ENCODE measurements at places on chromosomes 4 and X.

GRCh38 chr4:121863799-121864198, 6.5 kb downstream of the BBS7 start:
- DNase-seq = no peak

DNA sequence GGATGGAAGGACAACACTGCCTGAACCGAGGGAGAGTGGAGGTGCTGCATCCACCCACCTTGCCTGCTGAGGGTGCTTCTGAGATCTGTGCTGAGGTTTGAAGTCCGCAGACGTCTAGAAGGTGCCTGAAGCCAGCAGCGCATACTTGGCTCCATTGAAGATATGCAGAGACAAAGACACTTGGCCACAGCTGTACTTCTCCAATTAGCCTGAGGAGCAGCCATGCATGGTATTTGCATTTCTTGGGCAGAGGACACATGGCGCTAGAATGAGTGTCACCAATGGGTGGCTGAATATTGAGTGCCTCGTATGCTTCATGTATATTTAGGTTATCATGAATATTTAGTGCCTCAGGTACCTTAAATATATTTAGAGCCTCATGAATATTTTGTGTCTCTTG, 128.7 kb upstream of the ATP6AP2 start:
- DNase-seq = no peak

- no peak for DNase-seq
Measured at GRCh38 chr4:144579411-144580030, 66.4 kb upstream of the HHIP start.

DNA sequence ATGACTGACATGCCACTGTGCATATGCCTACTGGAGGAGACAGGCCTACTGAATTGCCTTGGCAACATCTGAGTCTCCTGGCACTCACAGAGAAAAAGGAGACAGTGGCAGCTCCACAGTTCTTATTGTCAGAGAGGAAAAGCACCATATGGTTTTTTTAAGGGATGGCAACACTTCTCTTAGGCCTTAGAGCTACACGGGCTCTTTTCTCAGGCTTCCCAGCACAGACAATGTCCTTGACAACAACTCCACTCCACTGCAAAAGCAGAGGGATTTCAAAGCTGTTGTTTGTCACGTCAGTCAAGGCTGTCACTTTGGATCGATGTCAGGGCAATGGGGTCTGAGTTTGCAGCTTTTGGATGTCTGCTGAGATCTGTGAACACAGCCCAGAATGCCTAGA, 4.7 kb upstream of the CLCN4 start:
- no peak for DNase-seq

DNA sequence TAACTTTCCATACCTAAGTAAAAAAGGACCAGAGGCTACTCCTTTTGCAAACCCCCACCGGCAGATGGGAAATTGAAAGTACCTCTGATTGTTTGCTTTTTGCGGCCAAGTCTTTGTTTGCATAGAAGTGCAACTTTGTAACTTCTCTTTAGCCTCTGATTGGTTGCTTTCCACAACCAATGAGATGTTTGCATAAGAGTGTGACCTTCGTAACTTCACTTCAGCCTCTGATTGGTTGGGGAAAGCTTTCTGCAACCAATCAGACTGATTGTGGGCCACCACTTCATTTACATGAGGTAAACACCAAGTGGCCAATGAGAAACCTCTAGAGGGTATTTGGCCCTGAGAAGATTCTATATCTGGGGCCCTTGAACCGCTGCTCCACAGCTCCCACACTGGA, 48.8 kb upstream of the PGRMC1 start:
- DNase-seq = no peak

DNA sequence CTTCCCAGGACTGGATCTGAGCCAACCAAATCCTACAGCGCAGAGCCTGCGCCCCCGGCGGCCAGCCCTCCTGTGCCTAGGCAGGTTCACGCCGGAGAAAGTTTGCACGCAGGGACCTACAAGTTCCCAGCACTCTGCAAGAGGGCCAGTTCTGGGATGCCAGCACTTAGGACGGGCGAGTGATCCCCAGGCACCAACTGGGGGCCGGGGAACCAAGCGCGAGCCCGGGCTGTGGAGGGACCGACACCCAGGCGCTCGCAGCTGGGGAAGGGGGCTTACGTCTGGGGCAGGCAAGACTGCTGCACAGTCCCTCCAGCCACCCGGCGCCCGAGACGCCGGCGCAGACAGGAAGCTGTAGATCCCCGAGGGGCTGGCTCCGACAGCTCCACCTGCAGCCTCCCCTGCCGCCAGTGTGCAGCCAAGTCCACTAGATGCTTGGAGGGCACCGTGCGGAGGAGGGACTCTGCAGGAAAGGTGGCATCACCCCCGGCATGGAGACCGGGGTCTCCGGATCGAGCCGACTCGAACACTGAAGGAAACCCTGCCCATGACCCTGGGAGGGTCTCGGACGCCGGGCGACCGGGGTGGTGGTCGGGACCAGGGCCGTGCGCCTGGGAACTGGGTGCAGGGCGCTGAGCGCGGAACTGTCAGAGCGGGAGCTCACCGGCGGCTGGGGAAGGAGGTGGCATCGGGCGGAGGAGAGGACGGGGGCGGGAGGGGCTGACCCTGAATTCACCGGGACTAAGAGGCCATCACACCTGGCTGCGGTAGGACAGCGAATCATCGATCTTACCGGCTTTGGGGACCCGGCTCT, 566 bp downstream of the CORIN start:
- DNase-seq = peak; percentile 36

DNA sequence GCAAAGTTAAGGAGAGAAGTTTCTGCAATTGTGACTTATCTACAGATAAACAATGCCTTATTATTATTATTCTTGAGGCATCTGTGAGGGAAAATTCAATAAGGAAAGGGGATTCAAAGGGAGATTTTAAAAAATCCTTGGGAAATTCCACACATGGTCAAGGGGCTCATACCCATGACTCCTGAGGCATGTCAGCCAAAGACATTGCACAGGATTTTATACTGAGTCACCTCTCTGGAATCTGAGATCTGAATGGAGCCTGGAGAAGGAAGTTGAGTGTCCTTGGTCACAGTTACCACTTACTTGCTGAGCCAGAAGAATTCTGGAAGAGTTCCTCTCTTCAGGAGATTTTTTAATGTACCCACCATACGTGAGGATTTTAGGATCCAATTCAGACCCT, 14.4 kb upstream of the CXCL8 start:
- no peak for DNase-seq

- DNase-seq = no peak
Measured at GRCh38 chrX:140701480-140701879, 8.1 kb upstream of the LINC00632 start.

GRCh38 chrX:39491548-39492297, 606.0 kb downstream of the BCOR start:
- peak; percentile 53 for DNase-seq

DNA sequence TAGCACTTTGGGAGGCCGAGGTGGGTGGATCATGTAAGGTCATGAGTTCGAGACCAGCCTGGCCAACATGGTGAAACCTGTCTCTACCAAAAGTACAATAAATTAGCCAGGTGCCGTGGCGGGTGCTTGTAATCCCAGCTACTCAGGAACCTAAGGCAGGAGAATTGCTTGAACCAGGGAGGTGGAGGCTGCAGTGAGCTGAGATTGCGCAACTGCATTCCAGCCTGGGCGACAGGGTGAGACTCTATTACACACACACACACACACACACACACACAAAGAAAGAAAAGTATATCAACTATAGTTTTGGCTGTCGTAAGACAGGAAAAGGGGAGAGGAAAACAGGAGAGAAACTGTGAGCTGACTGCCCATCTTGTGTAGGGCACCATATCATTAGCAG, 171.7 kb downstream of the ADAMTS3 start:
- no peak for DNase-seq

GRCh38 chrX:29023207-29023606, 436.0 kb downstream of the IL1RAPL1 start:
- no peak for DNase-seq

GRCh38 chr4:108881986-108882385, 119.1 kb upstream of the ETNPPL start:
- no peak for DNase-seq

- no peak for DNase-seq
Measured at GRCh38 chr4:63831590-63832155, 577.6 kb downstream of the TECRL start.

GRCh38 chrX:118739577-118739976, 12.2 kb downstream of the IL13RA1 start:
- DNase-seq = no peak

DNA sequence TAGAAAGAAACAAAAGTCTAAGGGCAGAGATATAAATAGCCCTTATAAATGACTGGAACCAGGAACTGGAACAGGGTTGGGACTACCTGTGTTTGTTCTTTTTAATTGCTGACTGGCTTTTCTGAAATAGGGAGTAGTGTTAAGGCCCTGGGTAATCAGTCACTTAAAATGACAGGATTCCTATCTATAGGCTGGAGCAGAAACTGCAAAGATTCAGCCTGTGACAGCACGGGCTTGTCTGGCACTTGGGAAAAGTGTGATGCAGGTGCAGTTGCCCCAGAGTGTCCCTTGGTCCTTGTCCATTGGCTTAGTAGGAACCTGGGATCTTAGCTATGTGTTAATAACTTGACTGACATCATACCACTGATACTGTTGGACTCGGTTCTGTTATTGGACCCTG, 14.7 kb upstream of the PLAC8 start:
- no peak for DNase-seq

- DNase-seq = no peak
Measured at GRCh38 chrX:130895299-130895698, 7.7 kb downstream of the ENOX2 start.

DNA sequence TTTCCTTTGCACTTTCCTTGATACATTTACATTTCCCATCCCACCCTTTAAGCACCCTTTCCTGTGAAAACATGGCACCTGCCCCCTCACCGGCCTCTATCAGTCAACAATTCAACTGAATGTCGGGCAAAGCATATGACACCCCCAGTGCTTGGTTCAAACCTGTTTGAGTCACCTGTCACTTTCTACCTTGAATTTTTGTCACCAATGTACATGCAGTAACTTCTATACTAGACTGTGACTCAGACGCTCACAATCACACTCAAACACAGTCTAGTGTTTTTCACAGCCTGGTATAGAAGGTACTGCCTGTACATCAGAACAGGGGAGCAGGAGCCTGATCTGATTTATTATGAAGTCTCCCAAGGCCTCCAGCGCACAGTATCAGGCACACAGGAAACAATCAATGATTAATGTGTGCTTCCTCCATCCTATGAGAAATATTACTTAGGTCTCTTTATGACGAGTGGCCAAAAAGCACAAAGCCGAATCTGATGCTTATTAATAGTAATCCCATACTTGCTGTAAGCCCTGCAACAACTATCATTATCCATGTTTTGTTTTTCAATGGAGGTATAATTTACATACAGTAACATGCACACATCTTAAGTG, 49.2 kb upstream of the FAM9C start:
- DNase-seq = peak; percentile 28

DNA sequence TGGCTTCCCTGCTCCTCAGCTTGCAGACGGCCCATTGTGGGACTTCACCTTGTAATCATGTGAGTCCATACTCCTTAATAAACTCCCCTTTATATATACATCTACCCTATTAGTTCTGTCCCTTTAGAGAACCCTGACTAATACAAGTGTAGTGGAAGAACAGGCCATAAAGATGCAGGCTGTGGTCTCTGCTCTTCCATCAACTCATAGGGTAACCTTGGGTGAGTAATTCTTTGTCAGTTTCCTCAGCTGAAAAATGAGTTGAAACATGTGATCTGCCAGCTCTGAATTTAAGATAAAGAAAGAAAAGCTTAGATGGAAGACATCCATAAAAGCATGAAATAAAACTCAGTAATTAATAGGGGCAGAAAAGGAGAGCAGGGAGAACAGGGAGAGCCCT, 103.6 kb downstream of the ENOX2 start:
- DNase-seq = no peak

GRCh38 chr4:66842026-66842723, 703.1 kb downstream of the CENPC start:
- DNase-seq = no peak

GRCh38 chr4:116391020-116391419, 694.4 kb downstream of the TRAM1L1 start:
- DNase-seq = no peak

GRCh38 chr4:113447769-113448168, 313.8 kb downstream of the CAMK2D start:
- no peak for DNase-seq

DNA sequence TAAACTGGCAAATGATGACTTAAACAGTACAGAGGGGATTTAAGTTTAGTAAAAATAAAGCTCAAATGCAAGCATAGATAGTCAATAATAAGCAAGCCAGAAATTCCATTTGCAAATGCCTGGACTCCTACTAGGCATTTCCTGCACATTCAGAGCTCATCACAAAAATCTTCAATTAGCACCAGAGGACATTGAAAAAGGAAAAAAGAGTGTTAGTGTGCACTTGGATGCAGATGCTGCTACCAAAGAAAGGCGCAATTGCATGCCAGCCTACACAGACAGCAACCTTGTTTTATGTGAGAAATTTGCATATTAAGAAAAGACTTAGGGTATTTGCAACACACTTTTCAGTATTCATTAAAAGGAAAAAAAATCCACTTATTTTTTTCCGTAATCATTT, 282.1 kb downstream of the GRIA2 start:
- DNase-seq = no peak

DNA sequence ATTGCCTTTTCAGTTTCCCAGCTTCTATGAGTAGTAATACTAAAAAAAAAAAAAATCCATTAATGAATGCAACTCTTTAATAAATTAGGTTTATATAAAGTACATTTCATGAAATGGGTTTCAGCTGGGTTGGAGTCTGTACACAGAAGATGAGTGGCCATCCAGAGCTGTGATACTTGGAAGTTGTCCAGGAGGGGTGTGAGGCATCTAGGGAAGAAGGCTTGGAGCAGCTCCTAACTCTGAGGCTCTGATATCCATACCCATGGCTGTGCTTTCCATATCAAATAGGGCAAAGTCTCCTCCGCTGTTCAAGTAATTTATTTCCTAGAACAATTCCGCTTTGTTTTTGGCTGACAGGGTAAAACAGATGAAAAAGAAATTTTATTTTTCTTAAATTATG, 423.3 kb upstream of the TENM3 start:
- DNase-seq = no peak

DNA sequence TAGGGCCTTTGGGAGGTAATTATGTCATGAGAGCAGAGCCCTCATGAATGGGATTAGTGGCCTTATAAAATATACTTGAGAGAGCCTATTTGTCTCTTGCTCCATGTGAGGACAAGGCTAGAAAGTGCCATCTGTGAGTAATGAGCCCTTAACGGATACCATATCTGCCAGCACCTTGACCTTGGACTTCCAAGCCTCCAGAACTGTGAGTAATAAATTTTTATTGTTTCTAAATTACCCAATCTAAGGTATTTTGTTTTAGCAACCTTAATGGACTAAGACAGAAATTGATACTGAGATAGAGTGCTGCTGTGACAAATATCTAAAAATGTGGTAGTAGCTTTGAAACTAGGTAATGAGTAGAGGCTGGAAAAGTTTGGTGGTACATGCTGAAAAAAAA, 285.0 kb upstream of the DIPK2B start:
- no peak for DNase-seq

DNA sequence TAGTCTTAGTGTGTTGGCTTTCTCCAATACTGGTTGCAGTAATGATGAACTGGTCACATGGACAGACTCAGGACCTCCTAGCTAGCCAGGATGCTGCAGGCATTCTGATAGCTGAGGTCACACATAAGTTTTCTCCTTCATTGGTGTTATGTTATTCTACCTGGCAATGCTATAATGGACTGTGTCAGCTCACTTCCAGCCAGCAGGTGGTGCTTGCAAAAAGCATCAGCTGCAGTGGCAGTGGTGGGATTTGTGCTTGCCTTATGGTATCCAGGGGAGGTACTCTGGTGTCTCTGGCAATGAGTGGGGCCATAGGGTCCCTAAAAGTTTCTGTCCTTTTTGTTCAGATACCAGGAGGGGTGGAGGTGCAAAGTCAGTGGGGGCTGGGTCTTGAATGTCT, 33.6 kb downstream of the ZNF330 start:
- DNase-seq = no peak

All from activated CD8-positive, alpha-beta memory T cell treated with anti-CD3 and anti-CD28 coated beads, Interleukin-2, amount 50 U/mL, for 4 hours (primary cell).